ENCODE measurements at places on chromosomes 4 and X.
A peak's percentile ranks its signal among the peaks of the same experiment; 100 is the strongest.

DNA sequence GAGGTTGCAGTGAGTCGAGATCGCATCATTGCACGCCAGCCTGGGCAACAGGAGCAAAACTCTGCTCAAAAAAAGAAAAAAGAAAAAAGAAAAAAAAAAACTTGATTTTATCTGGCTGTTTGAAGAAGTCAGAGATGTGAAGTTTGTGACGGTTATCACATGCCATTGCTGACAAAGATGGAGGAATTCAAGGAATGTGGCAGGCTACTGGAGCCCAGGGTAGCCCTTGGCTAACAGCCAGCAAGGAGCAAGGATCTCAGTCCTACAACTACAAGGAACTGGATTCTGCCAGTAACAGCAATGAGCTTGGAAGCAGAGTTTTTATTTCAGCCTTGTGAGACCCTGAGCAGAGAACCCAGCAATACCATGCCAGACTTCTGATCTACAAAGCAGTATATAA lies 24.3 kb upstream of the TET2 start:
- ATAC-seq = no peak

DNA sequence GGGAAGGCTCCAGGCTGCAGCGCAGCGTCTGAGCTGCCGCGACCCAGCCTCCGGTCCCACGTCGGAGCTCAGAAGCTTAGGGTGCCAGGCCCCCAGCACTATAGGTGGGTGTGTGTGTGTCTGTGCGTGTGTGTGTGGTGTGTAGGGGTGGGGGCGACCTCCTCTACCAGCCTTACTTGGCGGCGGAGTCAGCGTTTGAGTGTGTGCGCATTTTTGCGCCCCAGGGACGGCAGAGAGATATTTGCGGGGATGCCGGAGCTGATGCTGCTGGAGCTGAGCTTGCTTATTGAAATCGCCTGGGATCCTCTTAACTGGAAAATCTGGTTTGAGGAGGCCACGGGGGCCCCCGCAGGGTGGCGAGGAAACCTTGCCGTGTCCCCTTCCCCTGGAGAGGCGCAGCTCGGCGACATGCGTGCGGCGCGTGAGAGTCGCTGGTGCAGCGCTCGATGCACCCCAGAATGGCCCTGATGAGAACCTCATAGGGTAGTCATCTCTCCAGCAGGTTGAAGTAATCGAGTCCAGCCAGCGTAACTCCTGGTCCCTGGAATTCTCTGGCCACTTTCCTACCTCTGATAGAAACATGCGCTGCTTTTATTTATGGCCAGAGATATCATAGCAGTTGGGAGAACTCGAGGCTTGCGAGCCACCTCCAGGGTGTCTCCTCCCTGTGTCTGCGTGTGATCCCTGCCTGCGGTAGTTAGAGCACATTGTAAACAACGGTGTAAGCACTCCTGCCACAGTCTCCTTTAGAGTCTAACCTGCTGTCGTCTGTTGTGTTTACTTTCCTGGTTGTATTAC lies 2.7 kb downstream of the ADGRL3 start:
- no peak for ATAC-seq

DNA sequence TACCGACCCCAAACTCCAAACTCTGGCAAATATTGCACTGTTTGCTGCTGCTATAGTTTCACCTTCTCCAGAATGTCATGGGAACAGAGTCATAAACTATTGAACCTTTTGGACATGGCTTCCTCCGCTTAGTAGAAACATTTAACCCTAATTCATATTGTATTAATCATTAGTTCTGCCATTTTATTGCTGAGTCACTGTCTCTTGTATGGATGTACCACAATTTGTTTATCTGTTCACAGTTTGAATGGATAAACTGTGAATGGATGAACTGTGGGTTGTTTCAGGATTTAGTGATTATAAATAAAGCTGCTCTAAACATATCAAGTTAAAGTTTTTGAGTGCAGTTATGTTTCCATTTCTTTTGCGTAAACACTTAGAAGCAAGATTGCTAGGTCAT lies 10.1 kb downstream of the ANXA10 start:
- ATAC-seq = no peak

DNA sequence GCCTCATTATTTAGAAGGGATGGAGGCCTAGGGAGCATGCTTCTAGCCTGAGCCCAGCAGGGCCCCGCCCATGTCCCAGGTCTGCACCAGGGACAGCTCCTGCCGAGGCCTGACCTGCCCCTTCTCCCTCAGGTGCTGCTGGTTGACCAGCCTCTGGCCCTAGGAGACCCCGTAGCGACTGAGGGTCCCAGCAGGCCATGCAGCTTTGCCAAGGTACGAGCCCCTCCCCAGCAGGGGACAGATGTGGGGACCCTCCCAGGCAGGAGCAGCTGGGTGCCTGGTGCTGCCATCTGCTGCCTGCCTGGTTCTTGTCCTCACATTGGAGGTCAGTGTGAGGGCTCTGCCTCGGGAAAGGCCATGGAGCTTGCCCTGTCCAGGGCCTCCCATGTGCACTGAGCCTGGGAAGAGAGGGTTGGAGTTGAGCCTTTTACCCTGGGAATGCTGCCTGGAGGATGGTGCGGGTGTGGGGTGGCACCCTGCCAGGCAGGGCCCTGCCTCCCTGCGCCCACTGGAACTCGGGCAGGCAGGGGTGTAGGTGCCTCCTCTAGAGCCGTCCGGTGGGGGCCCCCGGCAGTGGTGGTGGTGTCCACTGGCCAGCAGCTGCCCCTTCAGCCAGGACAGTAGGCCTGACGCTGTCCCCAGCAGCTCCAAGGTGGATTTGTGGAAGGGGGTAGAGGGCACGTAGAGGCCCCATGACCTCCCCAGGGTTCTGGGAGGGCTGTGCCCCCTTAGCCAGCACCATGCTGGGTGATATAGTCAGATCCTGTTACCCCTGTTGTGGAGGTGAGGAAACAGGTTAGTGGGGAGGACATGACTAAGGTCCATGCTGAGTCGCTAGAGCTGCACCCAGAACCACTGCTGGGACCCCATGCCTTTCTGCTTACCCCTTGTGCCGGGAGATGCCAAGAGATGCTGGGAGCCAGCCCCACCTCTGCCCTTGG lies 2.2 kb upstream of the MSANTD1 start:
- no peak for ATAC-seq

DNA sequence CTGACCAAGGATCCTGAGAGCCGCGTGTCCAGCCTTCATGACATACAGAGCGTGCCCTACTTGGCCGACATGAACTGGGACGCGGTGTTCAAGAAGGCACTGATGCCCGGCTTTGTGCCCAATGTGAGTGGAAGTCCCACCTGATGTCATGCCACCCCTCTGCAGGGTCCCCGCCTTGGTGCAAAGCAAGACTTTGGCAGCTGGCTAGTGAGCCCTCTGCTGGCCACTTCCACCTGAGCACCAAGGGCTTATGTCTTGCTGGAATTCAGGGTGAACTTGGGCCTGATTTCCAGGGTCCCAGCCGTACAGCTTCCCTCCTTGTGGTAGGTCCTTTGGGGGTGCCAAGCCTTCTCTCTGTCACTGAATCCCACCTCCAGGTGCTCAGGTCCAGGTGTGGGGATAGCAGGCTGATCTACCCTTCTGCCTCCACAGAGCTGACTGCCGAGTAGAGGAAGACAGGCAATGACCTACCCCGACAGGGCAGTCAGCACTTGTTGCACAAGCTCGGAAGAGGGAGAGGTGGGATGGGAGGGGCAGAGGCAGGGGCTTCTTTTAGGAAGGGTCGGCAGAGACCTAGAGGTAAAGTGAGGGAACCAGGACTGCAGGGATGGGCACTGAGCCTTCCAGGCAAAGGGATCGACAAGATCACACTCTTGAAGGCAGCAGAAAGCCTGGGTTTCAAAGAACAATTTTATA lies 248.1 kb downstream of the EVC2 start:
- ATAC-seq = no peak

DNA sequence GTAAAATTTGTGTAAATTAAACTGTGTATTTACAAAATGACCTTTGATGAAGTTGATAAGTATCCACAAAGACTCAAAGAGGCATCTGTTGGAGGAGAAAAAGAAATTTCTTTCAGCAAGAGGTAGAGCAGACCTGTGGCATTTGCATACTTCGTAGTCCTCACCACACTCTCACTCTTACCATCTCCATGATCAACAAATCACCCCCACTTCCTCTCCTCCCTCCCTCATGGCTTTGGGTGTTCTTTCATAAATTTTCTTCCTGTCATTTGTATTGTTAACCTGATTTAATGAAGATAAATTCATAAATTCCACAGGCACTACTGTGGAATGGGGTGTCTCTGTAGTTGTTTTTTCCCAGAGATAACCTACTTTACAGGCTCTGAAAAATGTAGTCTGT lies 366.5 kb downstream of the ZNF674 start:
- no peak for ATAC-seq

GRCh38 chrX:791479-792034 lies 161.0 kb downstream of the SHOX start:
- ATAC-seq = no peak

- ATAC-seq = no peak
Observed at GRCh38 chr4:117210551-117210950, 125.2 kb upstream of the TRAM1L1 start.

DNA sequence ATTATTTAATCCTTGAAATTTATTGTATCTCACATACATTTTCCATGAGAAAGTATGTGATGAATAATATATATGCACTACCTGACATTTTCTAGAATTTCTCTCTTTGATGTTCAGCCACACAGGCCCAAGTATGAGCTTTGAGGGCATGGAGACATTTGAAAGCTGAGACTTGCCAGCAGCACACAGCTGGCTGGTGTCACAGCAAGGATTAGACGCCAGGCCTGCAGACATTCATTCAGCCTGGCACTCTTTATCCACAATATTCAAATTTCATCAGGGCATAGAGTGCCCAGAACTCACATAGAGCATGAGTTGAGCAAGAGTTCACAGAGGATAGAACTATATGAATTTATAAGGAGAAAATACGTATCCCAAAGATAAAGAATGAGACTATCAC lies 74.0 kb downstream of the GRIA2 start:
- no peak for ATAC-seq

DNA sequence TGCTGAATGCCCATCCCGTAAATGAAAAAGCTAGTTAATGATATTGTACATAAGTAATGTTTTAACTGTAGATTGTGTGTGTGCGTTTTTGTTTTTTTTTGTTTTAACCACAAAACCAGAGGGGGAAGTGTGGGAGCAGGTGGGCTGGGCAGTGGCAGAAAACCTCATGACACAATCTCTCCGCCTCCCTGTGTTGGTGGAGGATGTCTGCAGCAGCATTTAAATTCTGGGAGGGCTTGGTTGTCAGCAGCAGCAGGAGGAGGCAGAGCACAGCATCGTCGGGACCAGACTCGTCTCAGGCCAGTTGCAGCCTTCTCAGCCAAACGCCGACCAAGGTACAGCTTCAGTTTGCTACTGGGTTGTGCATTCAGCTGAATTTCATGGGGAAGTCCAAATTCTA lies at the start of gene SPP1:
Gene SPP1, plus strand, starts transcription at position 249 of the 400 bp plus-strand sequence. CDS start 1,182 bp downstream, outside the sequence.
- no peak for ATAC-seq

- ATAC-seq = no peak
Observed at GRCh38 chrX:136916827-136917226, 36.3 kb upstream of the RBMX start.

- ATAC-seq = no peak
Observed at GRCh38 chr4:48197643-48198237, 63.7 kb upstream of the TXK start.

- no peak for ATAC-seq
Observed at GRCh38 chr4:104501290-104501689, 6.6 kb upstream of the CXXC4 start.

GRCh38 chr4:102560115-102560514 lies 59.0 kb downstream of the NFKB1 start:
- no peak for ATAC-seq

- peak; percentile 54 for ATAC-seq
Observed at GRCh38 chr4:147780137-147780777, 48.4 kb downstream of the ARHGAP10 start.

DNA sequence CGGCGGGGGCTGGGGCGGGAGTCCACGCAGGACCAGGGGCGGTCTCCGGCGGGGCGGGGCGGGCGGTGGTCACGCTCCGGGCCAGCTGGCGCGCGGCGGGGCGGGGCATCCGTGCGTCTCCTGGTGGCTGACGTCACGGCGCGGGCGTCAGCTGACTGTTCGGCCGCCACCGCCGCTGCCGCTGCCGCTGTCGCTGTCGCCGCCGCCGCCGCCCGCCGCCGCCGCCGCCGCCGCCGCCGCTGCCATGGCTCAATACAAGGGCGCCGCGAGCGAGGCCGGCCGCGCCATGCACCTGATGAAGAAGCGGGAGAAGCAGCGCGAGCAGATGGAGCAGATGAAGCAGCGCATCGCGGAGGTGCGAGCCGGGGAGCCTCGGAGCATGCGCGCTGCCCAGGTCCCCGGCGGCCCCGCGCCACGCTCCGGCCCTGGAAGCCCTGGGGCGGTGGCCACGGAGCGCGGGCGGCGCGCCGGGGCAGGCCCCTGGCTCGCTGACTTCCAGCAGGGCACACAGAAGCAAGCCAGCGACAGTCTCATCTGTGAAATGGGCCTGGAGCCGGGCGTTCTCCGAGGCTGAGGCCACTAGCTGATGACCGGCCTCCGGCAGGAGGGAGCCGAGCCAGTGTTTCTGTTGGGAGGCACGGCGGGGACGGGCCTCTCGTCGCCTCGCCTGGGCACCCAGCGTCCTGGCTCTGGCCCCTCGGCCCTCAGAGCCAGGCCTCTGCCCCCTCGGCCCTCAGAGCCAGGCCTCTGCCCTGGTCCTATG lies at the start of gene FAM50A:
Gene FAM50A, plus strand, starts transcription at position 150 of the 763 bp plus-strand sequence. Its CDS starts 95 bp downstream, at position 245.
- peak; percentile 95 for ATAC-seq

GRCh38 chr4:21915761-21916160 lies 32.8 kb downstream of the KCNIP4 start:
- no peak for ATAC-seq

- no peak for ATAC-seq
Observed at GRCh38 chr4:11438647-11439046, 10.0 kb upstream of the HS3ST1 start.

DNA sequence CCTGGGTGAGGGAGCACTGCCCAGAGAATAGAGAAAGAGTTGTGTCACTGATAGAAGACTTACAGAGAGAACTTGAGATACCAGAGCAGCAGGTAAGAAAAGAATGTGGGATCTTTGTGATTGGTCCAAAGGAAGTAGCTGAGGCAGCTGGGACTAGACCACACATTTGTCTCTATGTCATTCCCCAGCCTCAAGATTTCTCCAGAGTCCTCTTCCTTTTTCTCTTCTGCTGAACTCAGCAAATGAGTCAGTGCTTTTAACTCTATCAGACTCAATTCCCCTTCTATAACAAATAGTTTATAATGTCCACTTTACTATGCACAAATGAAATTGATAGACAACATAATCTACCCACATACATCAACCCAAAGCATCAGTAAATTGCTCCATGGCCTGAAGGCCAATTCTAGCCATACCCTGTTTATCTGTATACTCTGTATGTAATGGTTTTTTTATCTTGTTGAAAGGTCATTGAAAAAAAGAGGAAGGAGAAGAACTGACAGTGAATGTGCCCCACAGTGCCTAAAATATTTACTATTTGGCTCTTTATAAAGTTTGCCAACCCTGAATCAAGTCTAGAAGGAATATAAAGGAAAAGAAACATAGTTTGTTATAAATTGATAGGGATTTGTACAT lies 38.2 kb downstream of the ETDC start:
- ATAC-seq = no peak

DNA sequence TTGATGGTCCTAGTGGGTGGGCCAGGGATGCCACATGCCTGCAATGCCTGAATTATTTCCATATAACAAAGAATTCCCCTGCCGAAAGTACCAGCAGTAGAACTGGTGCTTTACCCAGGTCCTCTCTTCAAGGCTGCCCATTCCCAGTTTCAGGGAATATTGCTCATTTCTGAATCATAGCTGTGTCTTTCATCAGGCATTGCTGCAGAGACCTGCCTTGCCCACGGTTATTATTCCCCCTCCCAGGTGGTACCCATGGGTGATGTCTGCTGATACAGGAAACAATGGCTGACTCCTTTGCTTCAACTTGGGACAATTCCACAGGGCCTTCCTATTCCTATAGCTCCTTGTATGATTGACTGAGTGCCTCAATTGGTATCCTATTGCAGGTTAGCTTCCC lies 9.7 kb upstream of the IQCM start:
- ATAC-seq = no peak
